Stimulated activated CD8-positive, alpha-beta memory T cell treated with anti-CD3 and anti-CD28 coated beads, Interleukin-7, amount 100 ng/mL, for 4 hours (primary cell): ENCODE measurements at places on chromosomes 3 and 15.

DNA sequence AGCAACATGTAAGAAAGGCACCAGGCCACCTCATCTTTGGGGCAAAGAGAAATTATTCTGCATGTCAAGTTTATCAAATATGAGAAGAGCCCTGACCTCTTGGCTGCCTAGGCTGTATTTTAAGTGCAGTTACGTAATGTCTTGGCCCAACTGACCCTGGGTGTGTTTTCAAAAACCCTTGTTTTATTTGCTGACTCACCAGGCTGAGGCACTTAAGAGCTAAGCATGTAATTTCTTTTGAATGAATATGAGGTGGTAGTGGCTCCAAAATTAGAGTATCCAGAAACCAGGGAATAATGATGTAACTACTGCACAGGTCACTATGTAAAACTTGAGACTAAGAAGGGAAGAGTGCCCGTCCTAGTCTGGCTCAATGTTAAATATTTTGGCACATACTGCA is 24.3 kb downstream of the PGPEP1L start:
- DNase-seq = no peak

- no peak for DNase-seq
These were observed 686 bp downstream of the MYRIP start for GRCh38 chr3:39809995-39810595.

GRCh38 chr3:117790235-117790987 is 1080.8 kb downstream of the TUSC7 start:
- DNase-seq = no peak

DNA sequence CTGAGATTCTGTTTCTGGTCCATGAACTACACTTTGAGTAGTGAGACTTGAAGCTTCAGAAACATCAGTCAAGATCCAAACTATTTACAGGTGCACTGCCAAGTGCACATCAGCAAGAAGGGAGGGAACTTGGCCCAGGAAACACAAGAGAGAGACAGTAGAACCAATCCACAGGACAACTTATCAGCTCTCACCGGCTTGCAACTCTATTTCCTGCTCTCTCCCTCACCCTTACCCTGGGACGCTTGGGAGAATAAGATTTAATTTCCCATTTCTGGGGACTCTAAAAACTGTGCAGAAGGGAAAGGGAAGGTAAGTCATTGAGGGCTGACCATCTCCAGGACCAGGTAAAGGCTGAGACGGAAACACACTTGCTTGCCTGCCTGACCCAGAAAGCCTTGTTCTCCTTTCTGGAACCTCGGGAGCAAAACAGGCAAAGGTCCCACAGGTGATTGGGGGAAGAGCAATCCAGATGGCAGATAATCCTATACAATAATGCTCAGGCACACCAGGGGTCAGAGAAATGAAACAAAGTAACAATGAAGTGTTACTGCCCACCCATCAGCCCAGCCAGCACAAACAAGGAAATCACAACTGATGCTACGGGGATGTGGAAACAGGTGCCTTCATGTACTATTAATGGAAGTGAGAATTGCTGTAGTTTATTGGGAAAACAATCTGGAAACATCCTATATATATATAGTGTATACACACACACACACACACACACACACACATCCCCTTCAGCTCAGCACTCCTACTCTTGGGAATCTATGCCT is 154.4 kb downstream of the XXYLT1 start:
- no peak for DNase-seq

- no peak for DNase-seq
These were observed 28.2 kb downstream of the UBE3A start for GRCh38 chr15:25410649-25411048.

GRCh38 chr15:51770902-51771301 is 19.5 kb downstream of the TMOD2 start:
- no peak for DNase-seq

GRCh38 chr15:73464602-73465001 is 21.6 kb downstream of the REC114 start:
- no peak for DNase-seq

DNA sequence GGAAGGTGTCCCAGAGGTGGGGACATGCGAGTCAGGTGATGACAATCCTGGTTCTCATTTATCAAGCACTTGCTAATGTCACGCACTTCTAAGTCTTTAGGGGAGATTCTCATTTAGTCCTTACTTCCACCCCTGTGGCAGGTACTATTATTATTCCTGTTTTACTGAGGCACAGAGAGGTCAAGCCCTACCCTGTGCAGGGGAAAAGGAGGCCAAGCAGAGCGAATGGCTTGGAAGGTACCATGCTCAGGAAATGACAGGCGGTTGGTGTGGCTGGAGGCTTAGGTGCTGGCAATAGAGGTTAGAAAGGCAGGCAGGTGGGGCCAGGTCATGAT is 268.9 kb downstream of the UACA start:
- no peak for DNase-seq

- no peak for DNase-seq
These were observed 28.5 kb upstream of the SLC7A14 start for GRCh38 chr3:170614214-170614966.

DNA sequence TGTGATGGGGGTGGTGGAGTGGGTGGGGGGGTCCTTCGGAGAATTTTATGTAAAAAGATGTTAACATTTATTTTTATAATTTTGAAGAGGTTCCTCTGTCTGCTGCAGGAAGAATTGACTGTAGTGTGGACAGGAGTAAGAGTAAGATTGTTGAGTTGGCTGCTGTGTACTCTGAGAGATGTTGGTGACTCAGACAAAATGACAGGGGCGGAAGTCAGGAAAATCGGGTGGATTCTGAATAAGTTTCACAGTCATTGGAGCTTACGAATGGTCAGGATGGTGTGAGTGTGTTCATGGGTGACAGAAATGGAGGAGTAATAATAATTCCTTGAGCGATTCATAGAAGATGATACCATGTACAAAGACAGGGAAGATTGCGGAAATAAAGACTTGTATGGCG is 420.0 kb downstream of the ROBO2 start:
- no peak for DNase-seq

DNA sequence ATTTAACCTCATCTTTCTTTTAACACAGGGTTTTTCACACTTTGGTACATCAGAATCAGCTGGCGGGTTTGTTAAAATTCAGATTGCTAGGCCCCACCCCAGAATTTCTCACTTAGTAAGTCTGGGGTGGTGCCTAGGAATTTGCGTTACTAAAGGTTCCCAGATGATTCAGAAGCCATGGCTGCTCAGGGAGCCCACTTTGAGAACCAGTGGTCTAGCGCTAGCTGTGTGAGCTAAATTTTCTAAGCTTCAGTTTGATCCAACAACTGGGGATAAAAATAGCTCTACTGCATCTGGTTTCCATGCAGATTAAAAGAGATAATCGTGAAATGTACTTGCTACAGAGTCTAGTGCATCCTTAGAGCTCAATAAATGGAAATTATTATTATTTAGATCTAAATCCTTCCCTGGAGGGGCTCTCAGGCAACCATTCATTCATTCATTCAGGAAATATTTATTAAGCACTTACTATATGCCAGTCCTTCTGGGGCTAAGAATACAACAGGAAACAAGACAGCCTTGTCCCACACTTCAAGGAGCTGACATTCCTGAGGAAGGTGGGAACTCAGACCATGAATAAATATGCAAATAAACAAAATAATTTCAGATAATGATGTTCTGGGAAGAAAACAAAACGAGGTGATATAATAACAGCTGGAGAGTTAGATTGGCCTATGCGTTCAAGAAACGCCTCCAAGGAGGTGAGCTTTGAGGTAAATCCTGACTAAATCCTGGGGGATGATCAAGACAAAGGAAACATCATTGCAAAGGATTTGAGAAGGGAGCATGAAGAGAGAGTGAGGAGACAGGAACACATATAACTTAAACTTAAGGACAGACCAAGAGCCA is 3.9 kb upstream of the CIDEC start:
- no peak for DNase-seq

DNA sequence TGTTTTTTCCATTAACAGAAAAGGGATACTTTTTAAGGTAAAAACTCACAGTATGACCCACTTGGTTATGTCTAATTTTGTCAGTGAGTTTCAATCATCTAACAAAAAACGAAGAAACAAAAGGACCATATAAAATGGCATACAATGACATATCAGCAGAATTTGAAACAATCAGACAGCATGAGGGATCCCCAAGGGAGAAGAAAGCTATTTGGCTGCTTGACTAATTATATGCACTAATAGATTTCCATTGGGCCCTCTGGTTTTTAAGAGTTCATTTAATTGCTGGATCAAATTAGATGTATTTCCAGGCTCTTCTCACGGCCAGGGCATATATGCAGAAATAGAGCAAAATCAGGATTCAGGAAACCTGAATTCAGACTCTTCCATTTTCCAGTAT is 376.4 kb upstream of the GBE1 start:
- no peak for DNase-seq

DNA sequence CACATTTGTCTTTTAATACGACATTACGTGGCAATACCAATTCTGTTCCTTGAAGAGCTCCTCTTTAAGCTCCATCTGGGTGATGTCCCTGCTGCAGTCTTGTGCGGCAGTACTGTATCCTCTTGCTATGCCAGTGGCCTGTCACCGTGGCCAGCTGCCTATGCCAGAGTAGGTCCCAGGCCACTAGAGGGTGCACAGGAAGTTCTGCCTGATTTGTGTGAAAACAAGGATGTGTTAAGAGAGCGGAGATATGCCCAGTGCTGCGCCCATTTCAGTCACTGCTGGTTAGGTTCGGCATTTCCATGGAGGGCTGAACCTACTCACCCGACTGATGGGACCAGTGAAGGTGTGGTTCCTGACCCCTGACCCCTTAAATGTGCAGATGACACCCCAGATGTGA is 25.2 kb downstream of the NIPA1 start:
- DNase-seq = no peak

- DNase-seq = no peak
These were observed 168.3 kb downstream of the SLCO3A1 start for GRCh38 chr15:92021792-92022191.

GRCh38 chr3:107670986-107671385 is 148.2 kb downstream of the BBX start:
- no peak for DNase-seq

DNA sequence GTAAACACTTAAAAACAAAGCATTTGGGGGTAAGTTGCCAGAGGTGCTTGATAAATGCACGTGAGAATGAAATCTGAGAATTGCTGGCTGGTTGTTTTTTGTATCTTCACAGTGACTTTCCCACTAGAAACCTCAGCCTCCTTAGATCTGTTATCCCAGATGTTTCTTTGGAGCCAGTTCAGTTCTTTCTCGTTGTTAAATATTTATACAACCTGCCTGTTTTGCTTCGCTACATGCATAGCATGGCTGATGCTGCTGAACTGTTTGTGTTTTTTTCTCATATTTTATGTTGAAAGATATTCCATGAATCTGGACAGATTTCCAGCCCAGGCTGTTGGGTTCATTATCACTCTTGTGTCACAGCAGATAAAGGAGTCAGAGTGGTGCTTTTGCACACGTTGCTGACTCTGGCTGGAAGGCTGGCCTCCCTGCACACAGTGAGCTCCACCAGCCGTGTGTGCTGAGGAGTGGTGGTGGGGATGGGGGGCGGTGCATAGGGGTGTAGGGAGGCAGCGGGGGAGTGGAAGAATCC is 80.2 kb downstream of the ARNT2 start:
- DNase-seq = no peak

- no peak for DNase-seq
These were observed 52.8 kb downstream of the MGA start for GRCh38 chr15:41713047-41713446.

GRCh38 chr3:44109771-44110361 is 131.8 kb upstream of the TOPAZ1 start:
- DNase-seq = no peak

GRCh38 chr15:71495398-71495780 is 315.0 kb upstream of the NR2E3 start:
- no peak for DNase-seq

DNA sequence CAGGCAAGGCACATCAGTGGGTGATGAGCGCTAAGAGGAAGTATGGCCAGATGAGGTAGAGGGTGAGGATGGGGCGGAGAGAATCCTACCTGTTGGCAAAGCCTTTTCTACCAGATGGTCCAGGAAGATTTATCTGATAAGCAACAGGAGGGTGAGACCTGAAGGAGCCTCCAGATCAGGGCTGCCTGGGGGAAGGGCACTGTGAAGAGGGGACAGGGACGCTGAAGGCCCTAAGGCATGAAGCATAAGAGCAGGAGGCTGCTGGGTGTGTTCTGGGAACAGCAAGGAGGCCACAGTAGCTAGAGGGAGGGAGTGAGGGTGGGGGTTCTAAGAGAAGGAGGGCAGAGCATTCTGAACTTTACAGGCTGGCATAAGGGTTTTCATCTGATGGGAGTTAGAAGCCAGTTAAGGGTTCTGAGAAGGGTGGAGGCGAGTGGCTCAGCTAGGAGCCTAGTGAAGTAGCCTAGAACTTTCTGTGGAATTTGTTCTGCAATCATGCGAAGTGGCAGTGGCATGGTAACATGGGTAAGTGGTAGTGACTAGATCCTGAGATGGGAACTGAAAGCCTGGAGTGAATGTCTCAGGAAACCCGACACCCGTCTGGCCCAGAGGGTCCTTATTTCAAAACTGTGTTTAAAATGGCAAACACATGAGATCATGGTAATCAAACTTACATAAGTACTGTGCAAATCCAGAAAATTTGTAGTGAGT is 29.9 kb downstream of the CGNL1 start:
- no peak for DNase-seq

DNA sequence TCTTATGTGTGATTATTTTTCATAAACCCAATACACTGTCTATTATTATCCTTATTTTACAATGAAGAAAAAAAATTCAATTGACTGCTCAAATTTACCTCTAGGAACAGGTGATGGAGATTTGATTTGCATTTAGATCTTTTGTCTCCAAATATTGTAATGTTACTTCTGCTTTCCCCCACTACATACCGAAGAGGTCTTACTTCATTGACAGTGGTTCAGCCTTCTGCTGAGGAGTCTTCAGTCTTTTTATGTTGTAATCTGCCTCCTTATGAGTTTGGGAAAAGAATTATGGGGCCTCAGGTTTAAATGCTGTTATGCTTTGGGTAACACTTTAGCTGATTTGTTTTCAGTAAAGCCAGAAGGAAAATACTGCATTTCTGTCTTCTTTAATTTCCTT is 199.5 kb downstream of the LPP start:
- DNase-seq = no peak

DNA sequence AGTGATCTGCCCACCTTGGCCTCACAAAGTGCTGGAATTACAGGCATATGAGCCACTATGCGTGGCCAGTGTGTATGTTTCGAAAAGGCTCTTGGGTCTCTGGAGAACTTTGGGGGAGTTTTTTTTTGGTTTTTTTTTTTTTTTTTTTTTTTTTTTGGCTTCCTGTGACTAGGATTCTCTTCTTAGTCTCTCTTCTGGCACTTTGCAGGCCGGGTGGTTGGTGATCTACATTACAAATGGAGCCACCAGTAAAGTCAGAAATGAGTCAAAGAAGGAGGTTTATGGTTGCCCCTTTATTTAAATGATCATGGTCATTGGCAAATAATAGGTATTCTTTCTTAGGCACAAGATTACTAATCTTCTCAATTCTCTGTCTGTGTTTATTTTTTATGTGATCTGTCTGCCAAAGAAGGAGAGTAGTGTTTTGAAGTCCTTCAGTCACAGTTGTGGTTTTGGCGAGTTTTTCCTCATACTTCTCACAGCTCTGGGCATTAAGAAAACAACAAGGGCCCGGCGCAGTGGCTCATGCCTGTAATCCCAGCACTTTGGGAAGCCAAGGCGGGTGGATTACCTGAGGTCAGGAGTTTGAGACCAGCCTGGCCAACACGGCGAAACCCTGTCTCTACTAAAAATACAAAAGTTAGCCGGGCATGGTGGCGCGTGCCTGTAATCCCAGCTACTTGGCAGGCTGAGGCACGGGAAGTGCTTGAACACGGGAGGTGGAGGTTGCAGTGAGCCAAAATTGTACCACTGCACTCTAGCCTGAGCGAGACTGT is 38.3 kb downstream of the PDE8A start:
- DNase-seq = no peak

GRCh38 chr3:59280113-59280512 is 230.3 kb upstream of the CFAP20DC start:
- no peak for DNase-seq
